Fibroblast of skin of right biceps (primary cell): ENCODE measurements at places on chromosomes 2 and 18.

DNA sequence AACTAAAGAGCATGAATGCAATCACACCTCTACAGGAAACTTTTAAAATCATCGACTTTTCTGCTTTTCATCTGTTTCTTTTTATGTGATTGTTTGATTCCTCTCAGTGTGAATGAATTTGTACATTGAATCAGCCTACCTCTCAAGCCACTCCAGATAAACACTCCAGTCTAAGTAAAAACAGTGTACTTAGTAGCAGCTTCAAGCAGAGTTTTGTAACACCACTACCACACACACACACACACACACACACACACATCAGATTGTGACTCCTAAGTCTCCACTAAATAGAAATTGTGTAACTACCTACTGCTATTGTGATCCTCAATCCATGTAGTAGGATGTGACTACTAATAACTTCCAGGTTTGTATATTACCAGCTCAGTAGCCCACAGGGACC is 65.3 kb upstream of the EPB41L5 start:
- no peak for DNase-seq

DNA sequence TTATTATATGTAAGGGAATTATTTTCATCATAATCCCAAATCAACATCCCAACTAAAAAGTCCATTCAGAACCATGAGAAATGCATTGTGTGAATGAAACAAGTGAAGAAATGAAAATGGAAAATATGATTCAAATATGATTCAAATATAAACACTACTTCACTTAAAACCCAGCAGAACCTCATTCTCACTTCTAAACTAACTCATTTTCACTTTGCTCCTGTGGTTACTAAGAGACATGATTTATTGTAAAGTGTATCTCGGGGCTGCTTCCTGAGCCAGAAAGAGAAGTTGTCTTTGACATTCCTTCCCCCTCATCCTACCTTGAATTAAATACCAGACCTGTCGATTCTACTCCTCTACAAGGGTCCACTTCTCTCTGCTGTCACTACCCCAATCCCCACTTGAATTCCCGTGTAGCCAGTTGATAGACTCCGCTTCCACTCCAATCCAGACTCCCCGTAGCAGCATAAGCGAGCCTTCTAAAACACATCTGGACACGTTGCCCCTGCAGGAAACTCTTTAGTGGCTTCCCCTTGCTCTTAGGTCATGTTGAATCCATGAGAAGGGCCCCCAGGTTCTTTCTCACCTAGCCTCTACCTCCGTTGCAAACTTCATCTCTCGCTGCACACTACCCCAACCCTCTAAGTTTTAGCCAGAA is 697.0 kb upstream of the ID2 start:
- no peak for DNase-seq

DNA sequence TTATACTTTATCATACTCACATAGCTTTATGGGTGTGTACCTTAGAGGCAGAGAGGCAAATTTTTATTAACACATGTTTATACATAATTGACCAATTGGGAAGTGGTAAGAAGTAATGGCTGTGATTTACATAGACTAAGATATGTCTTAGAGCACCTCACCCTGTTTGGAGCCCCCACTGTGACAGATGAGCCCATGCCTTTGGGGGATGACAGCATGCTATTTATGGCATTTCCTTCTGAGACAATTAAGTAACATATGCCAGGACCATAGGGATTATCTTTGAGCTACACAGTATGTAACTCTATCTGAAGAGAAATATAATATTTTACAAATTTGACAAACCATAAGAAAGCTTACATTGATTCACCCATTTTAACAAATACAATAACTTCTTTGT is 1655.3 kb upstream of the ACVR2A start:
- DNase-seq: peak; percentile 6

DNA sequence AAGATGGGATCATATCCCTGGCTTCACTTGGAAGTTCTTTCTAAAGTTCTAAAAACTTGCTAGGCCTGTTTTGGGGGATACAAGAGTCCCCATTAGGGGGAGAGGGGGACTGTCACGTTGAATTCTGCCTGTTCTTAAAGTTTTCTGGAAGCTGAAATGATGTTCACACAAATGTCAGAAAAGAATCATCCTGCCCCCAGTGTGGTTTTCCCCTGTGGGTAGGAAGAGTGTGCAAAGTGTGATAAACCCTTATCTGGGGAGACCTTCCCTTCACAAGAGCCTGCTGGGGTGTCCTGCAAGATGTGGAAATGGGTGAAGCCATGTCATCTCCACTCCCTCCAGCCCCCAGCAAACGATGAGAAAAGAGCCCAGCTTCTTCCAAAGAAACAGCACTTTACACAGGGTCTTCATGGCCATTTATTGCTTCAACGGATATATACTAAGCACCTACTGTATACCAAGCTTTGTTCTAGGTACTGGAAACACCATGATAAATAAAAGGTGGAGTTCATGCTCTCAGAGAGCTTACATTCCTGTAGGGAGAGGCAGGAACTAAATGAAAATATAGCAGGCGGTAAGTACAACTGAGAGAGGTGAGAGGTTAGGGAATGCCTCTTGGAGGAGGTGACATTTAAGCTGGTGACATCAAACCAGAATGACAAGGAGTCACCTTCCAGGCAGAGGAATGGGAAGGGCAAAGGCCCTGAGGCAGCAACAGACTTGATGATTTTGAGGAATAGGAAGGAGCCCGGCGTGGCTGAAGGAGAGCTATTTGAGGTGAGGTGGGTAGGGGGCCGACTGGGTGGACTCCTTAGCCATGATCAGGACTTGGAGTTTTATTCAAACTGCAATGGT is 1.6 kb downstream of the MFSD2B start:
- no peak for DNase-seq

GRCh38 chr2:169073211-169073962 is 4.0 kb downstream of the DHRS9 start:
- no peak for DNase-seq

DNA sequence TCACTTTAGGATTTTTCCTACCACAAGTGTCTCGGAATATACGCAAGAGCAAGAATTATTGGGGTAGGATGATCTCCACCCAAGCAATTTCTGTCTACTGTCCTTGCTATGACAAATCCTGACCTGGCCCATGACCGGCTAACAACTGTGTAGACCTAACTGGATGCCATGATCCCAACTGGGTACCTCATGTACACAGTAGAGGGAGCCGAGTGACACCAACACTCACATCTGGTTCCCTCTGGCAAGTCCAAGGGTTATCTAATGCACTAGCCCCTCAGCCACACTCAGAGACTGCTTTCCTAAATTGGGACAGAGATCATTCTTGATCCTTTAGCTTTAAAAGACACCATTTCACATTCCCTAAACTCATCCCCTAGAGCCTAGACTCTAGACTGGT is 60.7 kb upstream of the ZNF532 start:
- no peak for DNase-seq

GRCh38 chr2:206045251-206045650 is 40.7 kb downstream of the INO80D start:
- peak; percentile 40 for DNase-seq

- DNase-seq: no peak
These were observed 55.1 kb upstream of the EML4 start for GRCh38 chr2:42114091-42114490.

- DNase-seq: no peak
These were observed 188.5 kb upstream of the HAAO start for GRCh38 chr2:42980764-42981416.

GRCh38 chr2:44455877-44456276 is 94.1 kb downstream of the CAMKMT start:
- no peak for DNase-seq

DNA sequence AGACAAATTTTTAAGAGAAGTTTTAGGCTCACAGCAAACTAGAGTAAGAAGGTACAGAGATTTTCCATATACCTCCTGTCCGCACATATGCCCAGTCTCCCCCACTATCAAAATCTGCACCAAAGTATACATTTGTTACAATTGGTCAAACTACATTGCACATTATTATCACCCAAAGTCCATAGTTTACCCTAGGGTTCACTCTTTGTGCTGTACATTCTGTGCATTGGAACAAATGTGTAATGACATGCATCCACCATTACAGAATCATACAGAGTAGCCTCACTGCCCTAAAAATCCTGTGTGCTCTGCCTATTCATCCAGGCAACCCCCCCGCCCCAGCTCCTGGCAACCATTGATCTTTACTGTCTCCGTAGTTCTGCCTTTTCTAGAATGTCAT is 61.7 kb upstream of the SPRED2 start:
- no peak for DNase-seq

- DNase-seq: peak; percentile 47
These were observed 55.7 kb upstream of the RASGRP3 start for GRCh38 chr2:33420726-33421125.

- DNase-seq: no peak
These were observed 1.1 kb downstream of the CCDC93 start for GRCh38 chr2:118012778-118013177.

DNA sequence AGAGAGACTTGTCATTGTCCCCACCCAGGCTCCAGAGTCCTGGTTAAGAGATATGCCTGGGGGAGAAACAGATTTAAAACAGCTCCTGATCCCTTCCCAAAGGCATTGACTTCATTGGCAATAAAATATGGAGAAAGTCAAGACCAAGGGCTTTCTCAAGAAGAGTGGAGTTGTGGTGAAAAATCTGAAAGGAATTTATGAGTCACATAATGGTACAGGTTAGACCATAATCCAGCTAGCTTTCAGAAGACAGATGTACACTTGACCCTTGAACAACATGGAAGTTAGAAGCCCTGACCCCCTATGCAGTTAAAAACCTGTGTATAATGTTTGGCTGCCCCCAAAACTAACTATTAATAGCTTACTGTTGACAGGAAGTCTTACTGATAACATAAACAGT is 599.1 kb upstream of the SOX11 start:
- peak; percentile 6 for DNase-seq

GRCh38 chr2:113181258-113182051 is 7.7 kb downstream of the PSD4 start:
- DNase-seq: no peak

DNA sequence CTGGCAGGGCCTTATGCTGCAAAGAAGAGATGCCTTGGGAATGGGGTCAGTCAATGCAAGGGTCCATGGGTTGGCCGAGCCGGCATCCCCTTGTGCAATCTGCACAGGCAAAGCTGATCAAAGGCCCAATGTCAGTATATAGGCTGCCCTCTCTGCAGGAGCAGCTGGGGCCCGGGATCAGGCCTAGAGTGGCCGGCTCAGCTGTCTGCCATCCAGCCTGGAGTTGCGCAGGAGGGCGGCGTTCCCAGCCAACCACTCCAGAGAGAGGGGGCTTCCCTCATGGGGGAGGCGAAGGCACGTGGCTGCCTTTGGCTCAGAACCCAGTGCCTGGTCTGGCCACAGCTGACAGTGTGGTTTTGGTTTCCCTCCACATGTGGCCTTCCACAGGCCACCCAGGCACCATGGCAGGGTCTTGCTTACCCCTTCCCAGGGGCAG is 3.9 kb downstream of the INPP5D start:
- DNase-seq: no peak

DNA sequence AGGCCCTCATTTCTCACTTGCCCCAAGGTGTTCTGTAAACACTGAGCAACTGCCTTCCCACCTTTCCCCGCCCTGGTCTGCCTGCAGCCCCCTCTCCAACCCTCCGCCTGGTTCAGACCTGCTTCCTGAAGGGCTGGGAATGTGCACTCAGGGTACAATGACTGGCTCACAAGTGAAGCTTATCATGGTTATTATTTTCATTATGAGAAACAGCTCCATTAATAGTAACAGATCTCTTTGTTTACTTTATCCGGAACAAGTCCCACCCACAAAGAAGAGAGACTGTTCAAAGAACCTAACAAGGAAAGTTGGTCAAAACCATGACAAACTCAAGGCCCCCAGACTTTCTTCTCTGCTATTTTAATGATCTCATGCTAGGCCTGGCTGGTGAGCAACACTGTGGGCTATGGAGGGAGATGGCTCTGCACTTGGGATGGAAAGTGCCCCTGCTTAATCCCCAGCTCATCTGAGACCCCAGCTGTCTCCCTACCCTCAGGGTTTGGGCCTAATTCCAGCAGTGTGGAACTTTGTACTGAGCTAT is 36.7 kb downstream of the ARHGAP25 start:
- DNase-seq: peak; percentile 22

DNA sequence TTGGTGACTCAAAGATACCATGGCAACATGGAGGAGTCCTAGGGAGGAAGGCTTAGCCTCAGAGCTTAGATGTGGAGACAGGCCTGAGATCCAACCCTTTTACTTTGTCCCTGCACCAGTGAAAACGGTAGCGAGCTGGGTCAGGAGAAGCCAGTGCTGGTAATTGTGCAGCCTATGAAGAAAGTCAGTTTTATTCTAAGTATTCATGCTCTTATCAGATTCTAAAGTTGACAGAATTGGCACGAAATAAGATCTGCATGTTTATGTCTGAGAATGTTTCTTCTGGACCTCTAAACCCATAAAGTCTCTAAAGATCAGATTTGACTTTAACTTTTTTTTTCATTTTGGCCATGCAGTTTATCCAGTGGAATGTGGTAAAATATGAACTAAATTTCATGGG is 93.8 kb downstream of the SCG2 start:
- DNase-seq: no peak

GRCh38 chr2:165369898-165370296 is 99.6 kb upstream of the CSRNP3 start:
- no peak for DNase-seq

DNA sequence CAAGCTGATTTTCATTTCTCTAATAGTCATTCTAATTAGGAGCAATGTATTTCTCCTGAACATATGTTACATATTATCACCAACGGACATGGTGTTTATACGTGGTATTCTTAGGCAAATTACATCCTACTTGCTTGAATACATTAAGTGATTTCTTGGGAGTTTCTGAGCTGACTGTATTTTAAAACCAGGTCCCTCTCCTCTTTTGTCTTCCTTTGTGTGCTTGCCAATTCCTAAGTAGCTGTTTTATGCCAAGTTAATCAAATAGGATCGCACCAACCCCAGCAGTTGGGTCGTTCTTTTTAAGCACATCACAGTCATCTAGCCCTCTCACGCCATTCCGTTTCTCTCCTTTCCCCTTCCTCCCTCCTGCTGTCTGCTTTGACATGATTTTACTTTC is 75.4 kb upstream of the MAP2 start:
- peak; percentile 18 for DNase-seq

GRCh38 chr18:55097456-55098170 is 138.4 kb upstream of the CCDC68 start:
- peak; percentile 78 for DNase-seq

DNA sequence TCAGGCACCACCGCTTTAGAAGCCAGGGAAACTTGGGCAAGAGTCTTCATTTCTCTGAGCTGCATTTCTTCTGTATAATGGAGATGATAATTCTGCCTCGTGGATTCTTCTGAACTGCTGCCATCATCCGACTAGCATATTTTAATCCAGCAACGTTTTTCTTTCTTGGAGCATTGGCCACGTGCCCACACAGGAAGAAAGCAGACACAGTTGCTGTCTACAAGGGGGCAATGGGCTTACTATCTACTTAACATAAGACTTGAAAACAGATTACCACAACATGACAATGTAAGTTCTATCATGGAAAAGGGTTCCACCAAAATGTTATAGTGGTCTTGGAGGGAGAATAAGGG is 176.5 kb downstream of the FAM210A start:
- no peak for DNase-seq

DNA sequence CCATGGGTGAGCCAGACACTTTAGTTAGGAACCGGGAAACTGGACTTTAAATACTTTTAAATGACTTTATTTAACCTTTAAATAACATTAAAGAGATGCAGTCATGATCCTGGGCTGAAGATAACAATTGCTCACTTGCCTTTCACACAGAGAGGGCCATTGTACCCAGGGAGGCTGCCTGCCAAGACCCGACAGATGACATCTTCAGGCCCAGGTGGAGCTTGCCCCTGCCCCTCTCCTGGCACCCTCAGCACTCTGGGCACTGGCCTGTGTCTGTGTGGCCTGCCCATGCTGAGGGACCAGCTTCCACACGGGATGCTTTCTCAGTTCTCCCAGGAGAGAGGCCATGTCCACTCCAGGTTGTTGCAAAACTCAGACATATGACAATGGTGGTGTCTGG is 216.4 kb upstream of the MYT1L start:
- no peak for DNase-seq
